ENCODE measurements at places on chromosomes 7 and 10.

DNA sequence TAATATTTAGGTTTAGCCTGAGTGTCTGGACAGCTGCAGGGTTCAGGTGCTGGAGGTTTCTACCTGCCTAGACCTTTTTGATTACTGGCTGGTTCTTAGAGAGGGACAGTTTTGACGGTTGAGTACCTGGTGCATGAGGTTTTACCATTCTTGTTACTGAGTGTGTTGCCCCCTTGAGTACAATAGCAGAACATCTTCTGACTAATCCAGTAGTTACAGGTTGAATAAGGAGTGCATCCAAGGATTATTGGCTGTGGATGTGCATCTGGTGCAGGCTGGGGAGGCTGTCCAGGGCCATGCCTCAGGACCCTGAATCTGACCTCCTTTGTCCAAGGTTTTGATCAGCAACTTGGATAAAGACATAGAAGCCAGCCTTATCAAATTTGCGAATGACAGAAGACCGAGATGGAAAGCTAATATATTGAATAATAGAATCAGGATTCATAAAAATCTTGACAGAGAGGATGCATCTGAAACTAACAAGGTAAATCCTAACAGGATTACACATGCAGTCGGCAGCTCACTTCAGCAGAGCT is 23.1 kb downstream of the PLPP4 start:
- DNase-seq: no peak

GRCh38 chr7:24721481-24722001 is 35.7 kb downstream of the GSDME start:
- no peak for DNase-seq

DNA sequence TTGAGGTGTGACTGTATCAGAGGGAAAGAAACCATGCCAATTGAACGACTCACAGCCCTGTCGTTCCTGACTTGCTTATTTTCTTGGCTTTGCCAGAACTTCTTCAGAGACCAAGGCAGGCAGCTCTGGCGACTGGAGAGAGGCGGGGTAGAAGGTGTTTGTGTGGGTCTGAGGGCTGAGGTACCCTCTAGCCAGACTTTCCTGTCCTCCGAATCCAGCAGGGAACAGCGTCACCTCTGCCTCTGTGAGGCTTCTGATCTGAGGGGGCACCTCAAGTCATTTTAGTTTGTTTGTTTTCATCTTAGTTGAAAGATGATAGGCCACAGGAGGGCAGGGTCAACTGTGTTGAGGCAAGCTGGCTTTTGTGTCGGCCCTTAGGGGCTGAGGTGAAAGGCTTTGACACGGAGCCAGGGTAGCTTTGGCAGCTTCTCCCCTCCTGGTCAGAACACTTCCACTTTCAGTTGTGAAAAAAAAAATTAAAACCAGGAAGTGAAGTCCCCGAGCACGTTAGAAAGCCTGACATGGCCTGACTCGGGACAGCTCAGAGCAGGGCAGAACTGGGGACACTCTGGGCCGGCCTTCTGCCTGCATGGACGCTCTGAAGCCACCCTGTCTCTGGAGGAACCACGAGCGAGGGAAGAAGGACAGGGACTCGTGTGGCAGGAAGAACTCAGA is 1.9 kb downstream of the ACSL5 start:
- peak; percentile 78 for DNase-seq

GRCh38 chr10:63573068-63573697 is 52.0 kb downstream of the REEP3 start:
- DNase-seq: no peak

- no peak for DNase-seq
Observed at GRCh38 chr10:108583877-108584276, 1339.4 kb downstream of the XPNPEP1 start.

GRCh38 chr10:97384641-97385040 is 16.5 kb downstream of the RRP12 start:
- DNase-seq: no peak

DNA sequence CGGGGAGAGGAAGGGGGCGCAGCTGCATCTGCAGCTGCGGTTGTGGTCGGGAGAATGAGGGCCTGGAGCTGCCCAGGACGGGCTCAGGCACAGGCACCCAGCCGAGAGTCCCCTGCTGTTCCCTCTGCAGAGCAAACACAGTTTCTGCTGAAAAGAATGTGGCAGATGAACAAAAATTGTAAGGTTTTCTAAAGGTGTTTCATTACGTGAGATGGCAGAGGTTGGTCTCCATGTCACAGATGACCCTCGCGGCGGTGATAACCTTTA is 456.2 kb downstream of the DNAJB6 start:
- DNase-seq: no peak

- DNase-seq: no peak
Observed at GRCh38 chr7:101245147-101245668, 327 bp upstream of the FIS1 start.

- DNase-seq: no peak
Observed at GRCh38 chr10:48976196-48976595, 36.6 kb upstream of the LRRC18 start.

GRCh38 chr10:77016278-77016815 is 621.3 kb downstream of the KCNMA1 start:
- DNase-seq: no peak

DNA sequence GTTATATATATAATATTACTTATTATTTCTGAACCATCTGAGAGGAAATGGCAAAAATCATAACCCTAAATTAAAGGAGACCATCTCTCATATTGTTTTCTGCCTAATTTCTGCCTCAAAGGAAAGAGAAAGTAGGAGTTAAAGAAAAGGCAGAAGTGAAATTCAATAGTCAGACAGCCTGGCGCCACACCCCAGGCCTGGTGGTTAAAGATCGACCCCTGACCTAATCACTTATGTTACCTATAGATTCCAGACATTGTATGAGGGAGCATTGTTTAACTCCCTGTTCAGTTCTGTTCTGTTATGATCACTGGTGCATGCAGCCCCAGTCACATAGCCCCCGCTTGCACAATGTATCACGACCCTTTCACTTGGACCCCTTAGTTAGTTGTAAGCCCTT is 24.9 kb upstream of the CHST3 start:
- DNase-seq: no peak

GRCh38 chr7:39045231-39045630 is 67.5 kb downstream of the POU6F2 start:
- no peak for DNase-seq

- no peak for DNase-seq
Observed at GRCh38 chr10:99394761-99395386, 35.5 kb downstream of the GOT1 start.

GRCh38 chr10:23157691-23158369 is 34.3 kb upstream of the PTF1A start:
- no peak for DNase-seq

- DNase-seq: no peak
Observed at GRCh38 chr7:95933618-95934017, 161.3 kb downstream of the DYNC1I1 start.

GRCh38 chr10:113620936-113621335 is 42.9 kb downstream of the NRAP start:
- DNase-seq: no peak

GRCh38 chr7:30922596-30922995 is 10.9 kb downstream of the AQP1 start:
- DNase-seq: peak; percentile 44

GRCh38 chr10:1358860-1359625 is 302.9 kb downstream of the WDR37 start:
- no peak for DNase-seq

GRCh38 chr10:74543276-74543675 is 283.1 kb upstream of the KAT6B start:
- no peak for DNase-seq

DNA sequence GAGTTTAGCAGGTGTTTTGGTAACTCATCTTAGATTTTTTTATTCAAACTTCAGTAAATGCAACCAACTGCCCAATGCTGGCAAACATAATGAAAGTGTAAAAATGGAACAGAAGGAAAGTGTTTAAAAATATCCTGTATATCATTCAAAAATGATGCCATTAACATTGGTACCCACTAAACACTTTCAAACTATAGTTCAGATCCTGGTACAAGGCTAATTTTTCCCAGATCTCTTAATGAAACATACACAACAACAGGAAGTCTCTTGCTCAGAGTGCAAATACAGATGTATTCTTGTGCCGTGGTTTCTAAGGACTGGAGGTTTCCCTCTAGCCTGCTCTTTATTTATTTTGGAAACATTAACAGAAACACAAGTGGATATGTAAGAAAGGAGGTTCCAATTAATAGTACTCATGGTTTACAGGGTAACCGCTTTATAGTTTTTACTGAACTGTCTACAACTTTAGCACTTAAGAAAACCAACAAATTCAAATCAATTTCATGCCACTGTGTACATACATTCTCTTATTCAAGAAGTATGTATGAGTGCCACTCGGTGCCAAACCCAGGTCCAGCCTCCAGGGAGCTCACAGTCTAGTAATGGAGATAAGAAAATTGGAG is 176.0 kb upstream of the AKR1E2 start:
- DNase-seq: no peak

DNA sequence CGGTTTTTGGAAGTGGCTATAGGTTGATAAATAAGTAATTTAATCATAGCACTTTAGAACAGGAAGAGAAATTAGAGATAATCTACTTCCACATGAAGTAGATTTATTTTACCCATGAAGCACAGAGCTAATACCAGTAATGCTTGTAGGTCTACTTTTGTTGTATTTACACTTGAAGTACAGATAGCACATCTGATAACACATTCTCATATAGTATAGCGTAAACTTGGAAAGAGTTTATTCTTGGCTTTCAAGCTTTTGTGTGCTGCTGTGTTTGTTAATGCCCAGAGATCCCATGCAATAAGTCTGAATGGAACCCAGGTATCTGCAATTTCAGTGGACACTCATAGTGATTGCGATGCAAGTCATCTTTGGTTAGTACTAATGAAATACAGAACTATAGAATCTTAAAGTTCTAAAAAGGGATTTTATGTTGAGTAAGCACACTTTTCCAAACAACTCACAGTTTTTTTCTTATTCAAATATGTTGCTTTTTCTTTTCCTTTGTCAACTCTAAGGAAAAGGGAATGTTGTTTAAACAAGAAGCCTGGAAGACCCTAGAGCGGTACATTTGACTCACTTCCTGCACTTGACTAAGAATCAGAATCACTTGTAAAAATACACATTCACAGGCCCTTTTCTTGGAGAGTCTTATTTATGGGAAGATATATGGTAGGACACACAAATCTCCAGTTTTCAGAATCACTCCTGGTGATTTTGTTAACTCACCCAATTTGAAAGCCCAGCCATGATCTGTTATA is 105.8 kb downstream of the GNAI1 start:
- no peak for DNase-seq

- no peak for DNase-seq
Observed at GRCh38 chr7:90613088-90613498, 17.0 kb downstream of the CDK14 start.

DNA sequence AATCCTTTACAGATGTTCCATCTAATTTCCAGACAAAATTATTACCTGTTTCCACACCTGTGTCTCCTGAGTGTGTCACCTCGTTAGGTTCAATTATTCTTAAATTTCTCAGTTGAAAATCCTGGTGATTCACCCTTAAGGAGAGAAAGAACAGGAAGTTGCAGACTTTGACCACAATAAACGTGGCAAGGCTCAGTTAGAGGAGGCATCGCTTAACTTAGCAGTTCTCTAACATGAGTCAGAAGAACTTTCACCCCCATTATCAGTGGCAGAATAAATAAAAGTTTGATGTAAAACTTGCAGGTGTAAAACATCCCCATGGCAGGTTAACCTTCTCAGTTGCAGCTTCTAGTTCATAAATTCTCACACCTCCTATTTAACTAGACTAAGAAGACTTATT is 8.3 kb downstream of the XPNPEP1 start:
- DNase-seq: no peak

DNA sequence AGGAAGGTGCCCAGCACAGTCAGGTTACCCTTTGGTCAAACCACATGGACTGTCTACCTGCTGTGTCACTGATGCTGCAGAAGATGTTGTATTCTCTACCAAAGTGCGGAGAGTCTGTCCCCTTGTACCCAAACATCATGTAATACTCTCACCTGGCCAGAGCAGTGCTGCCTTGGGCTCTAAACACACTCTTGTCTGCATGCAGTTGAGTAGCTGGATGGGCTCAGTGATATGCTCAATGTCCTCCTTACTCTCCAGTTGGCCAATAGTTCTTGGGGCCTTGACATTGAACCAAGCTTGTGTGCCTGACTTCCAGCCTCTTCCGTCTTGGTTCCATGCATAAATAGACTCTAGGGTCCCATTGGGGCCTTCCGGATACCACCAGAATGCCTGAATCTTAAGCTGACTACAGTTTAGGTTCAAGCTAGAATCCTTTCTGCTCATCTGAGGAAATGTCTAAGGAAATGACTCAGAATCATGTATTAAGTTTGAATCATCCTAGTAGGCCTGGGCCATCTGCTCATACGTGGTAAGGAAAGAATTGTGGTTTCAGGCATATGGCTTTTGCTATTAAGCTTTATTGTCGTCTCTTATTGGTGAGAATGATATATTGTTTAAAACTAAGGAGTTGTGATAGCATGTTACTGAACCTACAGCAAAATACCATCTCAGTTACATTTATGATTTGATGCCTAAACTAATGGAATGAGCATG is 118.0 kb downstream of the OTUD1 start:
- no peak for DNase-seq

GRCh38 chr7:157329447-157329846 is 7.4 kb upstream of the DNAJB6 start:
- DNase-seq: no peak

DNA sequence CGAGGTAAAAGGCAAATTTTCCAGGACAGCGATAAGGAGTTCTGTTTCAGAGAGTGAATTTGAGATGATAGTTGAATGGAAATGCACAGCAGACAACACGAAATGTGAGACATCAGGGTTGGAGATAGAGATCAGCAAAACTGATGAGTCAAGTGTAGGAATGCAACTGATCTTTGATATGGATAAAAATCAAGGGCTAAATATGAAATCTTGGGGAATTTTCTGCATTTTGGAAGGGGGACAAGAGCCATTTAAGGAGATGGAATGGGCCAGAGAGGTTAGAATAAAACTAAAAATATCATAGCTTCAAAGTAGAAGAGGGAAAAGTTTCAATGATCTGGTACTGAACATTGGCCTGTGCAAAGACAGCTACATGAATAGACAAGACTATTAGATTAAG is 11.5 kb downstream of the CISD1 start:
- DNase-seq: no peak

DNA sequence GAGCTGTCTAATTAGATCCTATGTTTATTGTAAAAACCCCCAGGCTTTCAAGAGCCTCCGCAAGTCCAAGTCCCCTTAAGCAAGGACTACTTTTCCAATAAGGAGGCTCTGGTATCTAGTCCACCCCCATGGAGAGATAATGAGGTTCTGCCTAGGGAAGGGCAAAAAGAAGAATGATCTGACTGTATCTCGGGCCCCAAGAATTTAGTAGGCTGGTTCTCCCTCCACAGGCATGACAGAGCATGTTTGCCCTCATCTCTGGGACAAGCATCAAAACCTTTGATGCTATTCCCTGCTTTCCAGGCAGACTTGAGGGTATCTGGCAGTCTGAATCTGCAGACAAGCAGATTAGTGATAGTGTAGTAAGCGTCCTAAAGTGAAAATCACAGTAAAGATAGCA is 19.0 kb downstream of the ABCB1 start:
- no peak for DNase-seq

GRCh38 chr10:105650306-105650705 is 1009.2 kb downstream of the SORCS3 start:
- no peak for DNase-seq
